ENCODE measurements at places on chromosomes 3 and 15.

DNA sequence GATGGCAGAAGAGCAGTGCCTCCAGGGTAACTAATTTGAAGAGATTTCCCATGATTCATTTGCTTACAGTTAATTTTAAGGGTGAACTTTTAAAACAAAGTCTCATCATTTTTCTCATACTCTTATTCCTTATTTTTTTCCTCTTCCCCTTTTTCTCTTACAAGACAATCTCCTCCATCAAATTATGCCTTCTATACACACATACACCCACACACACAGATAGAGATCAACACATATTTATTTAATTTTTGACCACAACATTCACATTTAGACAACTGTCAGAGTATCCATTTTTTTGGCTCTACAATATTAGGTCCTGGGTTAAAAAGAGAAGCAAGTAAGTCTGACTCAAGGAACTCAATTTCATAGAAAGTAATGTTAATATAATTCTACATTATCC lies 37.6 kb downstream of the AAGAB start:
- DNase-seq = no peak

- no peak for DNase-seq
These were observed 507.1 kb downstream of the IGSF11 start for GRCh38 chr3:118527514-118528044.

- no peak for DNase-seq
These were observed 1.4 kb upstream of the PTPN23 start for GRCh38 chr3:47379411-47379899.

GRCh38 chr3:63576846-63577245 lies 75.6 kb upstream of the SNTN start:
- no peak for DNase-seq

DNA sequence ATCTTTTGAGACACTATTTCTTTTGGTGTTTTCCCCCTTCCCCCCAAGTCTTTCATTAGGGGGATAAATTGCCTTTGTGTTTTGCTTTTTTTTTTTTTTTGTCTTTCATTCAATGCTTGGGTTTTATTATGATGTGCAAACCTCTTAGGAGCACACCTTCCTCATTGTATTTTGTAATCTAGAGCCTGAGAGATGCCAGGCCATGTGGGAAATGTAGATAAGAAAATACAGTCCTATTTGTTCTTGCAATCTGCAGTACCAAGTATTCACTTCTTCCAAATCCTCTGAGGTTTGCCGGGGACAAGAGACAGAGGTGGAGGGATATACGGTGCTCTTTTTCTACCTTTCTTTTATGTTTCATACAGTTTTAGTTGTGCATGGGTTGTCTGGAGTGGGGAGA lies 66.7 kb downstream of the LARS2 start:
- DNase-seq = no peak

DNA sequence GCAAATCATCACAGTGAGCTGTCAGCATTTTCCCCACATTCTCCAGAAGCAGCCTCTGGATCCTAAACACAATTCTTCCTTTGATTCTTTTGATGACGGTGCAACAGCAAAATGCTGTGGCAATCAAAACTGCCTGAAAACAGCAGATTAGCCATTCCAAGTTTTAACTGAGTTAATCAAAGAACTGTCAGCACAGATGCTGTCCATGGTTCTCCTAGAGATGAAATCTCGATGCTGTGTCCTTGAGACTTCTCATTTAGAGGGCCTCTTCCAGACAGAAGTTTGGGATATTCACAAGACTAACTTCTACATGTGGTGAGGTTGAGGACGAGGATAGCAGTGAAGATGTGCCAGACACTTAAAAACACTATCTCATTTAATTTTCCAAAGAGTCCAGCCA lies 50.4 kb upstream of the GYG1 start:
- no peak for DNase-seq

Measured in kidney glomerular epithelial cell (primary cell).